ENCODE measurements at places on chromosomes 4 and X.

DNA sequence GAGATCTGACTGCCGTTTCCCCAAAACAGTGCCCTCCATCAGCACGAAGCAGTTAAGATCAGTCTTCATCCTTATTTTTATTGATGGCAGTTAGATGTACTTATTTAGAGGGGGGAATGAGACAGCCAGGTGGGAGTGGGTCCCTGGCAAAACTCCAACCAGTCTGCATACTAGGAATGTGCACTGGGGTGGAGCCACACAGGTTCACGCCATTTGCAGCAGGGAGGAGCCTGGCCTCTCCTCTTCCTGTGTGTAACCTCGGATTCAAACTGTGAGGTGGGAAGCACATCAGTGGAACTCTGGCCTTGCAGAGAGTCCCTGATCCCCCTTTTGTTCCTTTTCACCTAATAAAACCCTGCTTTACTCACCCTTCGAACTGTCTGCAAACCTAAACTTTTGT lies 987.7 kb upstream of the GRIA3 start:
- no peak for DNase-seq

GRCh38 chrX:15748841-15749240 lies 10.8 kb downstream of the CA5B start:
- no peak for DNase-seq

DNA sequence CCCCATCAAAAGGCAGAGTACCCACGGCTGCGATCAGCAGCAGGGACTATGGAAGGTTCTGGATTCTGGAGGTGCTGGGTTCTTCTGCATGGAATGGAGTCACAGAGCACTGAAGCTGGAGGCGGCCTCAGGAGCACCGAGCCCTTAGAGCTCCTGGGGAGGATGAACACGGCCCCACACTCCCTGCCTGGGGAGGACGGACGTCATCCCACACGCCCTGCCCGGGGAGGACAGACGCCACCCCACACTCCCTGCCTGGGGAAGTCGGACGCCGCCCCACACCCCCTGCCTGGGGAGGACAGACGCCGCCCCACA lies 9.9 kb downstream of the LRPAP1 start:
- no peak for DNase-seq

GRCh38 chr4:101643186-101643837 lies 147.2 kb upstream of the BANK1 start:
- no peak for DNase-seq

DNA sequence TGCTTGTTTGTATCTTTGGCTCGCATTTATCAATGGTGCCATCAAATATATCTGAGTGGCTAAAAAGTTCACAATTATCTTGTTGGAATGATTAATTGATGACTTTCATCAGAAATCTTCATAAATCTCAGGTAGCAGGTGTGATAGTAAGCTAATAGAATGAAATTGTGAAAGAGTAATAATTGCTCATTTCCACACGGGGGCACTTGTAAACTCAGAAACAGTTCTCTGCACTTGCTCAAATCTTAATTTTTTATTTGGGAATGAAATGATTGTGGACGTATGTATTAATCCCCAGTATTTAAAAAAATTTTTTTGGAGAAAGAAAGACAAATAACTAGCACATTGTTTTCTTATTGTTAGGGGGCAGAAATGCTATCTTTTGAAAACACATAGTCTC lies 132.8 kb downstream of the DTHD1 start:
- DNase-seq: peak; percentile 5

DNA sequence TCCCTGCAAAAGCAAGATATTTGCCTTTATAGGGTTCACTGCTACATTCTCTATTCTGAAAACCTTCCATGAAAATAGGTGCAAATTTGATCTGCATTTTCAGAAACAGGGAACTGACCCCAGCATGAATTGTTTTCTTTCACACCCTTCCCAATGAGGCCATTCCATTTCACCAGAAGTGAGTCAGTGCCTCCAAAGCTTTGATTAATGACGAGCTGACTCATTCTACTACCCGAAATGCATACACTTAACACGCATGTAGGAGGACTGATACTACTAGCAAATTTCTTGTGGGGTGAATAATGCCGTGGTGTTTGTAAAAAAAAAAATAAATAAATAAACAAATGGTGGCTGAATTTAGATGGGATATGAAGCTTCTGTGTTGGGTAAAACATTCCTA lies 146.9 kb upstream of the FGF13 start:
- DNase-seq: peak; percentile 64

DNA sequence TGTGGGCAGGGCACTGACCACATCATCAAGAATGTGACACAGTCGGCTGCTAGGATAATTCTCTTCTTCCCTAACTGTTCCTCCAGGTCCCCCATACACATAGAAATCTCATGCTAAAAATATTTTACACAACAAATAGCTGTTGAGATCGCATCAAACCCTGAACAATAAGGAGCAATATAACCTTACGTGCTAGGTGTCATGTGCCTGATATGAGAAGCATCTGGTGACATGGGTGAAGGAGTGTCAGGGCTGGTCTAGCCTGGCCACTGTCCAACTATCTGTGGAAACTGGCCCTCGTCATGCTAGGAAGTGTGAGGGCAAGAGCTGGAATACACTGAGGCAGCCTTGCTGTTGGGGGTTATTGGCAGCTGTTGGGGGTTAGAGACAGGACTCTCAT lies 167.3 kb upstream of the PGRMC2 start:
- DNase-seq: no peak

- DNase-seq: no peak
These were observed 193.3 kb upstream of the FAM47A start for GRCh38 chrX:34325460-34325859.

- no peak for DNase-seq
These were observed 84.3 kb downstream of the SPRY1 start for GRCh38 chr4:123480706-123481418.

- no peak for DNase-seq
These were observed 196.0 kb upstream of the PSAPL1 start for GRCh38 chr4:7630568-7631287.

- DNase-seq: no peak
These were observed 218.7 kb downstream of the NWD2 start for GRCh38 chr4:37463033-37463856.

GRCh38 chr4:131388277-131388676 lies 1760.8 kb upstream of the PCDH10 start:
- no peak for DNase-seq

DNA sequence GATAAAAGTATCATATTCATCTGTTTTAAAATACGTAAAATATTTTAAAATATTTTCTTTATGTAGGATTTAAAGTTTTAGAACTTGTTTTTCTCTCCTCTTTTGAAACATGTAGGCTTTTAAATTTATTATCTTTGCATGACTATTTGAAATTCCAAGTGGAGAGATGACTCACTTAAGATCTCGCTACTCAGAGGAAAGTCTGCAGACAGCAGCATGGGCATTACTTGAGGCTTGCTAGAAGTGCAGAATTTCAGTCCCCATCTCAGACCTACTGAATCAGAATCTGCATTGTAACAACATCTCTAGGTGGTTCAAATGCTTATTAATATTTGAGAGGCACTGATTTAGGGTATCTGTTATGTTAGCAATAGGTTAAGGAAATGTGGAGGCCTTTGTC lies 225.7 kb upstream of the ARX start:
- no peak for DNase-seq

DNA sequence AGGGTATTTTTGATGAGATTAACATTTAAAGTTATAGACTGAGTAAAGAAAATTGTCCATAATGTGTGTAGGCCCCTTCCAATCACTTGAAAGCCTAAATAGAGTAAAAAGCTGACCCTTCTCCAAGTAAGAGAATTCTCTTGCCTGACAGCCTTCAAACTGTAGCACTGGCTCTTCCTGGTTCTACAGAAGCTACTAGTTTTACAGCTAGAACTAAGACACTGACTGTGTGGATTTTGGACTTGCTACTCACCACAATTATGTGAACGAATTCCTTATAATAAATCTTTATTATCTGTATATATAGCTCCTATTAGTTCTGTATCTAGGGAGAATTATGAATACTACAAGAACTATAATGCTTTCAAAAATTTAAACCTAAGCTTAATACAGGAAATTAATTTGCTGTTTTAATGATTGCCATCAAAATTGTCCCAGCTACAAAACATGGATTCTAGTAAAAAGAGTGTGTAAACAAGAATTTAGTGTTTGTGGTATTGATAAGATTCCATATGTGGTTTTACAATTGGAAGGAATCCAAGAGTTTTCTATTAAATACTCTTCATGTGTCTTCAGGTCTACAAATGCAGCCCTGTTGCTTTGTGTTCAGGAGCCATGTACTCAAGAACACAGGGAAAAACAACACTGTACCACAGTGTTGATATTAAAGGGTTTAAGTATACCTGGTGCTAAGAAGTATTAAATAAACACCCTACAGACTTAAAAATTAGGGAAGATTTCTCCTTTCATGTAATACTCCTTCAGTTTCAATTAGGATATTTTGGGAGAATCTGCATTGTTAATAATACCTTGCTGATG lies 366.5 kb downstream of the CXXC4 start:
- no peak for DNase-seq

DNA sequence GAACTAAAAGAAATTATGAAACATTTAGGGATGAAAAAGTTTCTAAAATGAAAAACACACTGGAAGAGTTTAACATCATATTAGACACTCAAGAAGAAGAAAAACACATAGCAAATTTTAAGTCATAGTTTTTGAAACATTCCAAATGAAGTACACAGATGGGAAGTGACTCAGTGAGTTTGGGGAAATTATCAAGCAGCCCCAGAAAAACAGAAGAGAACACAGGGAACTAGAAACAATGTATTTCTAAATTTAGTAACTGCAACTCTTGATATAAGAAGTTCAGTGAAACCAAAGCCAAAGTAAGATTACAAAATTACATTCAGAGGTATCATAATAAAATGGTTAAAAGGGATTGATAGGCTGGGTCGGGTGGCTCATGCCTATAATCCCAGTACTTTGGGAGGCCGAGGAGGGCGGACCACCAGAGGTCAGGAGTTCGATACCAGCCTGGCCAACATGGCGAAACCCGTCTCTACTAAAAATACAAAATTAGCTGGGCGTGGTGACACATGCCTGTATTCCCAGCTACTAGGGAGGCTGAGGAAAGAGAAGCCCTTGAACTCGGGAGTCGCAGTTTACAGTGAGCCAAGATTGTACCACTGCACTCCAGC lies 461.2 kb downstream of the KCTD8 start:
- DNase-seq: no peak

DNA sequence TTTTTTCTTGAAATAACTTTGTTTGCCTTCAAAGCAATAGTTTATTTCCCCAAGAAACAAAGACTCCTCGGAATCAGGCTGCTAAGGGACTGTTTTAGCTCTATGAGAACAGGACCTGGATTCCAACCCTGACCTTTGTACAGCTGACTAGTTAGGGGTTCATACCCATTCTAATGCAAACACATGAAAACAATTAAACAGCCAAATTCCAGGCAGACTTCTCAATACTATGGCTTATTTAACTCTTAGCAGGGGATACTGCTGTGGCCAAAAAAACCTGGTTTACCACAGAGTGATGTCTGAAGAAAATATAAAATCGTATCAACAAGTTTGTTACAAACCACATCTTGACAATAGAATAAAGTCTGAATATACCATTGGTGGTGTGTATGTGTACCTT lies 129.6 kb upstream of the INTU start:
- no peak for DNase-seq

DNA sequence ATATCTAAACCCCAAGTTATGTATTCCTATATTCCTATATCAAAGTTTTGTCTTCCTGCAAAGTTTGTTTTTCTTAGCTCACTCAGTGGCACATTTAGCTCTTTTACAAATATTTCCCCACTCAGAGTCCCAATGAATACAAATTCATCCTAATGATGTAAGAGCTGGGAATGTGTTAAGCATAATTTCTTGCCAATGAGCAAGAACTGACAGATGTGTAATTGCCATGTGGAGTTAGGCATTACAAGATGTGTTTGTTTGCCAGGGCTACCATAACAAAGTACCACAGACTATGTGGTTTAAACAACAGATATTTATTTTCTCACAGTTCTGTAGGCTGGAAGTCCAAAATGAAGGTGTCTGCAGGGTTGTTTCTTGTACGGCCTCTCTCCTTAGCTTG lies 302.1 kb downstream of the KCTD8 start:
- DNase-seq: no peak

DNA sequence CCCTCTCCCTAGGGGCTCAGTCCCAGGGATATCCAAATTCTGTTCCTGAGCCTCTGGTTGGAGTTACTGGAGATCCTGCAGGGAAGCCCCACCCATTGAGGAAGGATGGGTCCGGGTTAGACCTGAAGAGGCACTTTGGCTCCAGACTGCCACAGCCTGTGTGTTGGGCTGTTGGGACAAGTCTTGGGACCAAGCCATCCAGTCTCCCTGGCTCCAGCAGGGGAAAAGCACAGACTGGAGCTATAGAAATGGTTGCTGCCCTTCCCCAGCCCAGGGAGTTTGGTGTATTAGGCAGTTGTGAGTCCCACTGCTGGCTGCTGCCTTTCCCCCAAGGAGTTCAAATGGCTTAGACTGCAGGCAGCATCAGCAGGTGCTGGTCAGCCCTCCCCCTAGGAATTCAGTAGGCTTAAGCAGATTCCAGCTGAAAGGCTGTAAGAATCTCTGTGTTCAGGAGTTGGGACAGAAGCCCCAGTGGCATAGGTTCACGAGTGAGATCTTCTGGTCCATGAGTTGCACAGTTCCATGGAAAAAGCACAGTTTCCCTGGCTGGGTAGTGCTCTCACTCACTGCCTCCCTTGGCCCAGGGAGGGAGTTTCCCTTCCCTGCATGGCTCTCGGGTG lies 344.0 kb upstream of the EPHA5 start:
- no peak for DNase-seq

GRCh38 chr4:37241647-37242046 lies 2.9 kb upstream of the NWD2 start:
- DNase-seq: peak; percentile 60

GRCh38 chr4:15682242-15683142 lies 865 bp downstream of the FAM200B start:
- DNase-seq: peak; percentile 8

DNA sequence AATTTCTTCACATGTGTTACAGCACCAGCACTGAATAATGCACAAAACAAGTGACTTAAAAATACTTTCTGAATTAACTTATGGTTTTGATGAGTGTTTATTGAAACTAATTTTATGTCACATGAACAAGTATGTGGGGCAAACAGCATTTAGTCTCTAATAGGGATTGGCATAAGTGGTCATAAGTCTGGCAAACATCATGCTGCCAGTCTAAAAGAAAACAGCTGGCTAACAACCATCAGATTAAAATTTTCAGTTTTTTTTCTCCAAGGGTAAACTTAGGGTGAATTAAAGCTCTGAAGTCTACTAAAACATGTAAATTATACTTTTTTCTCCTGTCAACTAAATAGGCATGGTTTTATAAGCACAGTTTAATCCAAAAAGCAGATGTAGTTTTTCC lies 1014.2 kb downstream of the FAT4 start:
- DNase-seq: no peak

Measured in activated CD4-positive, alpha-beta T cell treated with anti-CD3 and anti-CD28 coated beads, Interleukin-2, Interleukin-6, amounts not matched to agents 100 ng/mL and 50 ng/mL, durations not matched to agents 16 hours and 8 hours (primary cell).